ENCODE measurements at places on chromosomes 12 and 14.

DNA sequence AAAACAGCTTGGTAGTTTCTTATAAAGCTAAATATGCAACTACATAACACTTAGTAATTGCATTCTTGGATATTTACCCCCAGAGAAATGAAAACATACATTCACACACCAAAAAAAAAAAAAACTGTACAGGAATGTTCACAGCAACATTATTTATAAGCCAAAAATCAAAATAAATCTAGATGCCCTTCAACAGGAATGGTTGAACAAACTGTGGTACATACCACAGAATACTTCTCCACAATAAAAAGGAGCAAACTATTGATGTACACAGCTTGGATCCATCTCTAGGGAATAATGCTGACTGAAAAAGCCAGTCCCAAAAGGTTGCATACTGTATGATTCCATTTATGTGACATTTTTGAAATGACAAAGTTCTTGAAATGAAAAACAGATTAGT is 62.1 kb upstream of the SLC38A4 start:
- DNase-seq = no peak

- no peak for DNase-seq
These were observed 35.1 kb downstream of the NCOR2 start for GRCh38 chr12:124532331-124532750.

GRCh38 chr12:10968765-10969456 is 17.8 kb downstream of the TAS2R50 start:
- no peak for DNase-seq

DNA sequence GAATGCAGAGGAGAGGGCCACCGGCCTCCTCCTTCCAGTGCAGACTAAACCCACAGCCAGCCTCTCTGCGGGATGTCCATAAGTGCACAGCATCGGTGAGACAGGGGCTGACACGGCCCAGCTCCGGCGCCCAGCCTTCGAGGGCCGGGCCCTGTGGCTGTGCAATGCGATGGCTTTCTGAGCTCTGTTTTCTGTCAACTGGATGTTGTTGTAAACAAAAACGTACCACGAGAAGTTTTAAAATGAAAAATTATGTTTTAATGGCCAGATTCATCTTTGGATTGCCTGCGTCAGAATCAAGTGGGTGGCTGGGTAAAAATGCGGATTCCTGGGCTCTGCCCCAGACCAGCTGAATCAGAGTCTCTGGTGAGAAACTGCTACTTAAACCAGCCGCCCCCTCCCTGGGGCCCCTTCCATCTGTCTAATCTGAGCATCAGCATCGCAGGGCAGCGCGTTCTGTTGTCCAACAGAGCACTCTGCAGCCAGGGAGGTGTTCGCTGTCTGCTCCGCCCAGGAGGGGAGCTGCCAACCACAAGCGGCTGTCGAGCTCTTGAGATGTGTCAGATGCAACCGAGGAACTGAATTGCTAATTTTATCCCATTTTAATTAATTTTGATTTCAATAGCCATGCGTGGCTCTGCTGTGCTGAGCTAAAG is 133.4 kb downstream of the RFLNA start:
- no peak for DNase-seq

DNA sequence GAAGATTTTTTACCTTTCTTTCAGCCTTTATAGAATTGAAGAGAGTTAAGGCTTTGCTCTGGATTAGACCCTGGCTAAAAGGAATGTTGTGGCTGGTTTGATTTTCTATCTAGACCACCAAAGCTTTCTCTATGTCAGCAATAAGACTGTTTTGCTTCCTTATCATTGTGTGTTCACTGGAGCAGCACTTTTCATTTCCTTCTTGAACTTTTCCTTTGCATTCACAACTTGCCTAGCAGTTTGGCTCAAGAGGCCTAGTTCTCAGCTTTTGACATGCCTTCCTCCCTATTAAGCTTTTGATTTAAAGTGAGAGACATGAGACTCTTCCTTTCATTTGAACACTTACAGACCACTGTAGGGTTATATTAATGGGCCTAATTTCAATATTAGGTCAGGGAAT is 64.1 kb upstream of the USP15 start:
- DNase-seq = no peak

GRCh38 chr14:73714656-73715081 is 485 bp upstream of the PNMA1 start:
- DNase-seq = no peak

GRCh38 chr14:68672609-68673285 is 120.1 kb downstream of the ZFP36L1 start:
- DNase-seq = no peak

GRCh38 chr12:1738446-1738845 is 47.6 kb downstream of the ADIPOR2 start:
- DNase-seq = no peak

DNA sequence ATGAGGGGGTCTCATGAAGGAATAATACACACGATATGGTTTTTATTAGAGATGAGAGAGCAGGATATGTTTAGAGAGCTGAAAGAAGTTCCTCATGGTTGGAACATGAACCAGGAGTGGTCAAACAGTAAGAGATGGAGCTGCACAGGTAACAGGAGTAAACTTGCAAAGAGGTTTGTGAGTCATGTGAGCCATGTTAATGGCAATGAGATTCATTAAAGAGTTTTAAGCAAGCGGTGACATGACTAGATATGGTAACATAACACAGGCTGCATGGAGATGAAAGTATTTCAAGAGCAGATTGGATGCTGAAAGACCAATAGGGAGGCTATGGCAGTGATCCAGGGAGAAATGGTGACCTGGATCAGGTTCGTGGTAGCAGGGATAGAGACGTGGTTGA is 62.6 kb upstream of the SSTR1 start:
- DNase-seq = no peak

GRCh38 chr12:85639834-85640233 is 196.4 kb downstream of the RASSF9 start:
- no peak for DNase-seq

- no peak for DNase-seq
These were observed 40.6 kb downstream of the FNTB start for GRCh38 chr14:65027127-65027799.

DNA sequence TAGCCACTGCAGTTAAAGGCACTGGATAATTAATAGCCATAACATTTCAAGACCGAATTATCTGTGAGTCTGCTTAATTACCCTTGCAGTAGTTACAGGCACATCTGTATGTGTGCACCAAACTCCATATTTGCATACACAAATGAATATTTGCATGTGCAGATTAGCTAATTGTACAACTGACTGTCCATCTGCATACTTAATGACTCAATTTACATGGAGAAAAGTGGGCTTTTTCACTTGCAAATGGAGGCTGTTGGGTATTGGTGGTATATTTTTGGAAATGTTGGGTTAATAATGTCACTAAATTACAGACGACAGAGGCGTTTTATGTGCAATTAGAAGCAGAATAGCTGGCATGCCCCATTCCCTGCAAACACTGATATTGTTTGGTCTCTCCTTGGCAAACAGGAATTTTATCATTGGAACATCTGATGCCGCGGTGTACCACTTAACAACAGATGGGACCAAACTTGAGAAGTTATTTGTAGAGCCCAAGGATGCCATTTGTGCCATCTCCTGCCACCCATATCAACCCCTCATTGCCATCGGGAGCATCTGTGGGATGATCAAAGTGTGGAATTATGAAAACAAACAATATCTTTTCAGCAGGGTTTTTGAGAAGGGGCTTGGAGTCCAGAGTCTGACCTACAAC is 39.6 kb downstream of the CFAP251 start:
- no peak for DNase-seq

DNA sequence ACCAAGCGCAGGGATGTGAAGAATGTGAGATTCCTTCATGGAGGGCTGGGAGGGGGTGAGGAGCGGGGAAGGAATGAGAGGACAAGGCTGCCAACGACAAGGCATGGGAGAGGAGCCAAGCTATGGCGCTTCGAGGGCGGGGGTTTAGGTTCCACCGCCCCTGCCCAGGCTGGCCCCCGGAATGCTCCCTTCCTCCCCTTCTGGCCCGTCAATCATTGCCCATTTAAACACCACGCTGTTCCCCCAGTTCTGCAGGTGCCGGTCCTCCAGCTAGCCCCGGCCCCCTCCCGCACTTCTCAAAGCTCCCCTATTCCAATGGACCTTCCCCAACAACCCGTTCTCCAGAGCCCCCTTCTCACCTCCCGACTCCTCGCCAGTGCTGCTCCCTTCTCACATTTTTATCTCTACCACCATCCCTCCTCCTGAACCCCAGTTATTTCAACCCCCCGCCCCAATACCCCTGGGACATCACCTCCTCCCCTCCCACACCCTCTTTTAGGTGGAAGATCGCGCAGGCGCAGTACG is 428 bp downstream of the RNF41 start:
- DNase-seq = no peak

DNA sequence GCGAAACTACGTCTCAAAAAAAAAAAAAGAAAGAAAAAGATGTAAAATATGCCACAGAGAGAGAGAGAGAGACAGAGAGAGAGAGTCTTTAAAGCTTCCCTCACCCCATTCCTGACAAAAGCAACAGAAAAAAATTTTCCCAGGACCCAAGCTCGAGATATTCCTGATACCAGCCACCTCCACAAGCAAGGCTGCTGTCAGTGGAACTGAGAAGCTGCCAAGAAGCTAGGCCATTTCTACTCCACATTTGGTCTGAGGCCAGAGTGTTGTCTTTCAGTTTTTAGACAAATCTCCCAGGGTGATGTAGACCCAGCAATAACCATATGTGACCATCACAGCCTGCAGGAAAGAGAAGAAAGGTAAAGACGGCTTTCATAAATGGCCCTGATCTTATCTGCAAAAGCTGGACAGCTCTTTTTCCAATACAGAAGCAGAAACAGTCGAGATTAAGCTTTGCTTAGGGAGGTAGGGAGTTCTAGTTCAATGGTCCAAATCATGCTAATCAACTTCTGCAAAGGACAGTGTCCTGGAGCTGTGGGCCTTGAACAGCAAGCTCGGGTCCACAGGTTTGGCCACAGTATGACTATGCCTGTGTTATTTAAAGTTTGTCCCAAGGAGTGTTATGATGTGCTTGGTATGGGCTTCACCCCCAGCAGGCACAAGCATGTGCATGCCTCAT is 130.3 kb upstream of the NUDT4 start:
- no peak for DNase-seq

DNA sequence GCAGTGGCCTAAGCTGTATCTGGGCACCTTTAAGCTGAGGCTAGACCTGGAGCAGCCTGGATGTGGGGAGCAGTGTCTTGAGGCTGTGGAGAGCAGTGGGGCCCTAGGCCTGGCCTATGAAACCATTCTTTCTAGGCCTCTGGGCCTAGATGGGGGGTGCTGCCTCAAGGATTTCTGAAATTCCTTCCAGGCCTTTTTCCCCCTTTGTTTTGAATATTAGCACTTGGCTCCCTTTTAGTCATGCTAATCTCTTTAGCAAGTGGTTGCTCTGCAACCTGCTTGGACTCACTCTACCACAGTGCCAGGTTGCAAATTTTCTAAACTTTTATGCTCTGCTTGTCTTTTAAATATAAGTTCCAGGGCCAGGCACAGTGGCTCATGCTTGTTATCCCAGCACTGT is 41.6 kb upstream of the RFX4 start:
- no peak for DNase-seq

- DNase-seq = no peak
These were observed 90.6 kb downstream of the VCPKMT start for GRCh38 chr14:50025776-50026175.

- no peak for DNase-seq
These were observed 37.1 kb upstream of the PELI2 start for GRCh38 chr14:56081139-56081538.

DNA sequence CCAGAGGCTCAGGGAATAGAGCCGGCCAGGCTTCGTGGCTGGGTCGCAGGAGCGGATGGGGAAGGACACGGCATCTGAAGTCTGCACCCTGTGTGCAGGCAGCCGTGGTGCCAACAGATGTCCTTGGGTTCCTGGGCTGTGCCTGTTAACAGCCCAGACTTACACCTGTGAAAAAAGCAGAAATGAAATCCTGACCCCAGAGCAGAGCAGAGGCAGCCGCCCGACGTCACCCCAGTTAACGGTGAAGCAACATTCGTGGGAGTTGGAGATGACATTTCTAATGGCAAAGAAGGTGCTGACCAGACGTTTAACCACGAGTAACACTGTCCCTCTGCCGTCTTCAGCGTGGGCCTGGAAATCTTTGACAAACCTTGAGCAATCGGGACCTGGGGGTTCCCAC is 200.3 kb upstream of the DIO3 start:
- no peak for DNase-seq

- DNase-seq = no peak
These were observed 153.1 kb downstream of the TMEM117 start for GRCh38 chr12:43988838-43989560.

- no peak for DNase-seq
These were observed 3.0 kb downstream of the BMAL2 start for GRCh38 chr12:27335364-27336281.

- DNase-seq = no peak
These were observed 9.7 kb upstream of the PLBD1 start for GRCh38 chr12:14577344-14577743.

- no peak for DNase-seq
These were observed 55.4 kb downstream of the SAMD4A start for GRCh38 chr14:54622192-54622958.
